ENCODE measurements at places on chromosomes 12 and 14.

DNA sequence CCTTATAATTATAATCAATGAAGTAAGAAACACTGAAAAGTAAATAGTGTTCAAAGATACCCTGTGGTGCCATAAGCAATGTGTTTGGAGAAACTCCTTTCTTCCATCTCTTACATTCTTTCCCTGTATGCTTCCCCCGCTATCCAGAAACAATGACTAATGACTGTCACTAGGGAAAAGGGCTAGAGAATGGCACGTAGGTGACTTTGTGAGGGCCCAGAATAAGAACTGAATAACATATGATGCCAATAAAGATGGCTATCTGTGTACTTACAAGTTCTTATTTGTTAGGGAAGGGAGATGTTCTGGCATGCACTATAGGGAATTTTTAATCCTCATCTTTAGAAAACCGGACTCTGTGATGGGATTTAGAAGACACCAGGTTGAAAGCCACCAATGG, 4.7 kb upstream of the KRT7 start:
- DNase-seq, result no peak

DNA sequence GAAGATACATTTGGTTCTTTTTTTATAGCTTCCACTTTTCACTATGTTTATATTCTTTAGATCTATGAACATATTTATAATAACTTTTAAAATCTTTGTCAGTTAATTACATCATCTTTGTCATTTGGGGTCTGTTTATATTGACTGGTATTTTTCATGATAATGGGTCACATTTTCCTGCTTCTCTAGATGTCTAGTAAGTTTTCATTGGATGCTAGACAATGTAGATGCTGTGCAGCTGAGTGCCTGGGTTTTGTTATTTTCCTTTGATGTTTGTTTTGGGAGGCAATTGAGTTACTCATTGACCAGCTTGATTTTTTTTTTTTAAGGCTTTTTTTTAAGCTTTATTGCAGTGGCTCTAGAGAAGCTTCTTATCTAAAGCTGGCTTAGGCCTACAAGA, 4.9 kb downstream of the MAP1LC3B2 start:
- no peak for DNase-seq

DNA sequence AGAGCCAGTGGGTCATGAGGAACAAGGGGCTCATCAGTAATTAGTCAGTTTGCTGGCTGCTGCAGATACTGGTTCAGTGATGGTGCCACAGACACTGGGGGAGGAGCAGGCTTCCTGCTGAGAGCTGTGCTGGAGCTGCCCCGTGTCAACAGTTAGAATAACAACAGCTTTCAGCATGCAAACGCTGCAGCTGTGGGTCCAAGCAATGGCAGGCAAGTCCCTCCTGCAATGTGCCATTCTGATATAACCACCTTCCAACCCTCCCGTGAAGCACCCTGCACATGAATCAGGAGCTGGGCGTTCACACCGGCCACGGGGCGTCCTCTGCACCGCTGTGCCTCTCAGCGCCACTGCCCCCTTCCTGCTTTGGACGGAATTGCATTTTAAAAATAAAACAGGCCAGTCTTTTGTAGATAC, 258.4 kb upstream of the SFSWAP start:
- DNase-seq, result peak; percentile 37

DNA sequence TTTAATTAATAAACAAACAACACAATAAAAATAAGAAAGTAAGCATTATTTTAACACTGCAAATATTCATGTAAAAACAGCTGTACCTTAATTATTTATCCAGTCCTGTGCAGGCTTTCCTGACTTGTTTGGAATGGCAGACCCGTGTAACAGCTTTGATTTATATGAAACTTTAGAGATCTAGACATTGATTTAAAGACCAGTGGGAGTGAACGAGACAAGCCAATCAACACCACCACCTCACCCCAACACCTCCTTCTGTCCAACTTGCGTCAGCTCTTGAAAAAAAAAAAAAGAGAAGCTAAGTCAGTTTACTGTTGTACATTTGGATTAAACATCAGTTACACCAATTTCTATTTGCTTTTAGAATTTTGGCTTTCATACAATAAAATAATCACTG, 22.3 kb downstream of the SLC38A4 start:
- DNase-seq, result no peak

GRCh38 chr14:58722441-58722840, 84.7 kb downstream of the DACT1 start:
- no peak for DNase-seq

GRCh38 chr12:105992849-105993740, 145.7 kb downstream of the NUAK1 start:
- no peak for DNase-seq

DNA sequence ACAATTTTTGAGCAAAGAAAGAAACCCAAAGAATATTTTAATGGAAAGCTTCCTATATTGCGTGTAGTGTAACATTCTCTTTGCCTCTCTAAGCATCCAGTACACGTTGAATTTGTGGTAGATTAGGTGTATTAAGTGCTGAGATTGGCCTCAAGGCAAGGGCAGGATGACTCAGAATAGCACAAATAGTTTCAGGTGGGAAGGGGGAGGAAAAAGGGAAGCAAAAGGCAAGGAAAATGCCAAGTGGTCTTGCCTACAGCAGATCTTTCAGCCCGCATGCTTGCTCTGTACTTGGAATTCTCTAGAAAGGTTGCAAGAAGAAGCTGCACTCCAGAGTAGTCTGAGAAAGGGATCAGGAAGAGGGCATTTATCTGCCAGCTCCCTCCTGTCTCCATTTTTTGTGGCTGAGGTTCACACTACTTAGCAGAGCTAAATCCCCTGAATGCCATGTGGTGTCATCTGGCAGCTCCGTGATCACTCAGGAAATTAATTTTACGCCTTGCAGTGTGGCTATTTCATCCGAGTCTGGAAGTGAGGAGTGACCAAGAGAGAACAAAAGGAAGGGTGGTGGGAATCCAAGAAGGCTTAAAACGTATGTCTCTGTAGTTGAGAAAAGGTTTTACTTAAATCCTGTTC, 28.5 kb downstream of the CDKN1B start:
- DNase-seq, result no peak

DNA sequence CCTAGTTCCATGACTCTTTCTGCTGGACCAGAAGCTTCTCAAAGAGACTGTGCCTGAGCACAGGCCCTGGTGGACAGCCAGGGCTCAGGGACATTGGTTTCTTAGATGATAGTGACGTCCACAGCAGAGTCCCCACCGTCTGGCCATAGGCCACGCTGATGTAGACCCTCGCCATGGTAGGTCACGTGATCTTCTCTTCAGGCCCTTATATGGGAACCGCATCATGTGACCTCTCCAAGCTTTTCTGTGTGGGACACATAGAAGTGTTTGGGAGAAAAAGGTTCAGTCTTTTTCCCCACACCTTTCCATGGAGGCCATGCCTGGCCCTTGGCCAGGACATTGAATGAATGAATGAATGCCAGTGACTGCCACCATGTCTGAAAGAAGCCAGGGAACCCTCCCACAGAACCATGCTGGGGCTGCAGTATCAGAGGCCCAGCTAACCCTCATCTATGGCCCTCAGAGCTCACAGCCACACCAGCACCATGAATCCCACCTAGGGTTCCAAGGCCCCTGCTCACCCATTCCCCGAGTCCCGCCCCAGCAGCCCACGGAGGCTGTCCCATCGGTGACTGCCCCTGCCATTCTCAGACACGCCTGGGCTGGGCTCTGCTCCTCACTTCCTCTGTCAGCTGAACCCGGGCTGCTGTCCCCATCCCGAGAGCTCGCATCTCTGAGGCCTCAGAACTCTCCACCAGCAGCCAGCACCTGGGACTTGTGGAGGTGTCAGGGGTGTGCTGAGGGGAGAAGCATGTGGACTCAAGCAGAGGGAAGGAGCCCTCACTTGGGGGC, 292.1 kb downstream of the ADGRD1 start:
- no peak for DNase-seq

GRCh38 chr12:49557917-49558215, 10.1 kb downstream of the MCRS1 start:
- no peak for DNase-seq

GRCh38 chr12:13007496-13008233, 7.6 kb upstream of the HEBP1 start:
- no peak for DNase-seq

DNA sequence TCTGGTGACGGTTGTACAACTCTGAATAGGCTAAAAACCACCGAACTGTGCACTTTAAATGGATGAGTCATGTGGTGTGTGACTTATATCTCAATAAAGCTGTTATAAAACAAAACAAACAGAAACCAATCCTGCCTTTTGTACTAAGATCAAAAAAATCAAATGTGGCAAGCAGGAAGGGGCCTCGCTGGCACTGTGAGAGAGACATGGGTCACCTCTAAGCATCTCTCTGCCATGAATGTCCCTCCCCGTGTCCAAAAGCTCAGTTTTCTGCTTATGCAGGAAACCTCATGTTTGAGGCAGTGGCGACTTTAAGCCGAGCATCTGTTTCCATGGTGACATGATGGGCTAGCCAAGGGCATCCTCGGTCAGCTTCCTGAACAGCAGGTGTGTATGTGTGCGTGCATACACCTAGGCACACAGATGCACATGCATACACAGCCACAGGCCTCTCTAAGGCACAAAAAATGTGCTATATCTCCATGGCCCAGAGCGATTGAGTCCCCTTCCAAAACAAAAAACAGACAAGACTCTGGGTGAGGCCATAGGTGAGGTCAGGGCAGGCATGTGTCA, 44.4 kb downstream of the ARL6IP4 start:
- DNase-seq, result no peak

- DNase-seq, result no peak
Observed at GRCh38 chr12:57729321-57729844, 9.2 kb downstream of the AGAP2 start.

DNA sequence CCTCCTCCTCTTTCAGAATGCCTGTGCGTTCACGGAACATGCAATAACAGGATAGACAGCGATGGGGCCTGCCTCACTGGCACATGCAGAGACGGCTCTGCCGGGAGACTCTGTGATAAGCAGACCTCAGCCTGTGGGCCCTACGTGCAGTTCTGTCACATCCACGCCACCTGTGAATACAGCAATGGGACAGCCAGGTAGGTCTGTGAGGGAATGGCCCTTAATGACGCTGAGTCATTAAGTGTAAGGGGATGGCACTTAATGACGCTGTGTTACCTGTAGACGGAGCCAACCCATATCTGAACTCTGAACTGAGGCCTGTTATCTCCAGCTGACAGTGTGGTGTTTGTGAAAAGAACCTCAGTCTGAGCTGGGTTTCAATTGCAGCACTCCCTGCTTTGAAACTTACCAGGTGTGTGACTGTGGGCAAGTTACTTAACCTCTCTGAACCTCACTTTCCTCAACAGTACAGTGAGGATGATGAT, 86.9 kb downstream of the STAB2 start:
- no peak for DNase-seq

DNA sequence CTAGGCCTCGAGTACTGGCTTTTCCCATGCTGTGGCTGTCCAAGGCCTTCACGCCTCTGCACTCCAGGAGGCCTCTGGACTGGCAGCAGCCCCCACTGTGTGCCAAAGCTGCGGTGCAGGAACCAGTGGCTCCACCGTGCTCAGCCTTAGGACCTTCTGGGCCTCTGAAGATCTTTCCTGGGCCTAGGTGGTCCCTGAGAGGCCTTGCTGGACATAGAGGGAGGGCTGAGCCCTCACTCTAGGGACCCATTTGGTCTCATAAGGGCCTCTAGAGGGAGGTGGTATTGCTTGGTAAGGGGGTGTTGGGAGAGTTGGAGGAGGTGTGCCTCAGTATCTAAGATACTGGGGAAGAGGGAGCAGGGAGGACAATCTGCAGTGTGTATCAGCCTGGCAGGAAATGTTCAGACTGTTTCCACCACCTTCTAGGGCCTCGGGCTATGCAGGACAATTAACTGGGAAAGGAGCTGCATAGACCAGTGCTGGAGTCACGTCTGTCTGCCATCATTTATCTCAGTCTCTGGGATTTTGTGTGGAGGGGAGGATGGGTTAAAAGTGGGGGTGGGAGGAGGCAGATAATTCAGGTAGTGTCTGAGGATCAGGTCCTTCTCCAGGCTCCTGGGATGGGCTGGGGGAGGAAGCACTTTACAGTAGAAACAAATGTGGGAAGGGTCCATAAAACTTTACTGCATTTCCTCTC, 2.9 kb downstream of the HOXC5 start:
- no peak for DNase-seq

DNA sequence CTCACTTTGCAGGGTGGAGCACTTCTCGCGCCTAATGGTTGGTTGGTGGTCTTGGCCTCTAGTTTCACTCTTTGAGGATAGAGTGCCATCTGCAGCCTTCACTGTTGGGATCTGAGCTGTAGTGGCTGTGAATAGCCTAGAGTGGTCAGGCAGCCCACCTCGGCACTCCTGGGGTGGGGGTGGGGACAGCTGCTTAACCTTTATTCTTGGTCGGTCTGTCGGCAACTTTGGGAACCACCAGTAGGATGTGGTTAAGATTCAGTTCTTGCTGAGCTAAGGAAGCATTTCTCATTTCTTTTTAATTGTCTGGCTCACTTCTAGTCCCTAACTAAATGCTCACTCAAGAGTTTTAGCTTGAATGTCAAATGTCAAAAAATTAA, 21.1 kb downstream of the TMBIM6 start:
- no peak for DNase-seq

DNA sequence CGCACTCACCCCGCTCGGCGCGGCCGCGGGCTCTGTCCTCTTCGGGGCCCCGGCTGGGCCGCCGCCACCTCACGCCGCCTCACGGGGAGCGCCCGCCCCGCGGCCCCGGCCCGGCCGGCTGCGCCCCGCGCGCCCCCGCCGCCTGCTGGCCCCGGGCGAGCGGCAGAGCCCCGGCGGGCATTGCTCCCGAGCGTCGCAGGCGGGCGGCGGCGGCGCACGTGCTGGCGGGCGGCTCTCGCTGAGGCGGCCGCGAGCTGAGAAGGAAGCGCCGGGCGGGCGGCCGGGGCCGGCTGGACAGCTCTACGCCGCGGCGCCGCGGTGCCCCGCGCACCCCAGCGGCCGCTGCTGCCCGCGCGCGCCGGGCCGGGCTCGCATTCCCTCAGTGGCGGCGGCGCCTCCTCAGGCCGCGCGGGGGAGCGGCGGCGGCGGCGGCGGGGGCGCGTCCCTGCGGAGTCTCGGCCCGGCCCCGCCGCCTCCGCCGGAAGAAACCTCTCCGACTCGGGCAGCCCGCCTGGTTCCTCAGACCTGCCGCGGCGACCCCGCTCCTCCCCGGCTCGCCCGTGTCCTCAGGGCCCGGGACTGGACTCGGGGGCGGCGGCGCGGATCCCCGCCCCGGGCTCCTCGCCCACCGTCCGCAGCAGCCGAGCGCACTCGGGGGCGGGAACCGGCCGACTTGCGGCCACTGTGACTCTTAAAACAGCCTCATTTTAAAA, at the start of gene PITPNM2:
Gene PITPNM2 (minus strand): TSS at position 347 of the 713 bp plus-strand sequence. CDS start 116,500 bp downstream, outside the sequence.
- DNase-seq, result no peak

DNA sequence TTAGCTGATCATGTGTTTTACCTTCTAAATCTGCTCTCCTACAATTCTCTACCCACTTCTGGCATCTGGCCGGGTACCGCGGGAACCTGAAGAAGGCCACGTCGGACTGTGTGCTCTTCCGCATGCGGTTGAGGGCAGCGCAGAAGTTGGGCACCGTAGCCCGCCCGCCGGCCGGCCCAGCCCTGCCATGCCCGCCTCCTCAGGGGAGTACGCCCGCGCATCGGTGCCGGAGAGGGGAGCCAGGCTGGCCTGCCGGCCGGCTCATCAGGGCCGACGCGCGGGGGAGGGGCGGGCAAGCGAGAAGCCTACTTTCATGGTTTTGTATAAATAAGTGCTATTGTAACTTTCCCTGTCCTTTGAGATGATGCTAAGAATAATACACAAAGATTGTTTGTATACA, 19.9 kb upstream of the ADAMTS20 start:
- no peak for DNase-seq
